ENCODE measurements at places on chromosomes 3 and 15.

DNA sequence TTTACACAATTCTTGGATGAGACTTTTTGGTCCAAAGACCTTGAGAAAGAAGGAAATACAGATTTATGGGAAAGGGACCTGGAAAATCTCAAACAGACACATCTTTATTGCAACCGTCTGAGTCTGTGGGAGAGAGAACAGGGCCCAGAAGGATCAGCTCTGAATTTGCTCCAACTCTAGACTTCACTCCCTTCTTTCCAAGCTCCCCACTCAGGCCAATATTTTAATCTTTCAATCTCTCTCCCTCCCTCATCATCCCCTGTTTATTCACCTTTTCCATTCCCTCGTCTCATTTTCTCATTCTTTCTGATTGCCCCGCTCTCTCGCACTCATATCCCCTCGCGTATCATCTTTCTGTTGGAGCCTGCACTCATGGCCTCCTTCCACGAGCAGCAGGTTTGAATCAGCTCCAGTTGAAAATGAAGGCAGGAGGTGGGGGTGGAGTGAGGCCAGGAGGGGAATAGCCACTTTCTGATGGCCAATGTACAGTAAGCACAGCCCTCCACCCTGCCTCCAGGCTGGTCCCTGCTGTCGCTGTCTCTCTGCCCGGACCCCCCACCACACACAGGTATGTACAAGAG lies 63.6 kb upstream of the BOC start:
- no peak for DNase-seq

GRCh38 chr3:51739110-51739509 lies 32.2 kb downstream of the GRM2 start:
- DNase-seq: no peak

DNA sequence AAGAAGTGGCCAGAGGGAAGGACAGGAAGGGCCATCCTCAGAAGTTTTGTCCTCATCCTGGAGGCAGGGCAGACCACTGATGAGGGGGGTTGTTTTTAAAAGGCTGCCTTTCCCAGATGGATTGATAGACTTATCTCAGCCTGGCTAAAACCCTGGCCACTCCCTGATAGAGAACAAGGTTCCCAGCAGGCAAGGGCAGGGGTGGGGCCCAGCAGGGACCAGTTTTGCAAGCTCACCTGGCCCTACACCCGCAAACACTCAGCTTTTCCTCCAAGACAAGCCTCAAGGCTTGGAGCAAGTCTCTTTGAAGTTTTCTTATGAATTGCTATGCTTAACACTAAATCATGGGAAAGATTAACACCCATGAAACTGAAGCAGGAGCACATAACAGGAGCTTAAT lies 9.1 kb downstream of the LIPC start:
- DNase-seq: no peak

DNA sequence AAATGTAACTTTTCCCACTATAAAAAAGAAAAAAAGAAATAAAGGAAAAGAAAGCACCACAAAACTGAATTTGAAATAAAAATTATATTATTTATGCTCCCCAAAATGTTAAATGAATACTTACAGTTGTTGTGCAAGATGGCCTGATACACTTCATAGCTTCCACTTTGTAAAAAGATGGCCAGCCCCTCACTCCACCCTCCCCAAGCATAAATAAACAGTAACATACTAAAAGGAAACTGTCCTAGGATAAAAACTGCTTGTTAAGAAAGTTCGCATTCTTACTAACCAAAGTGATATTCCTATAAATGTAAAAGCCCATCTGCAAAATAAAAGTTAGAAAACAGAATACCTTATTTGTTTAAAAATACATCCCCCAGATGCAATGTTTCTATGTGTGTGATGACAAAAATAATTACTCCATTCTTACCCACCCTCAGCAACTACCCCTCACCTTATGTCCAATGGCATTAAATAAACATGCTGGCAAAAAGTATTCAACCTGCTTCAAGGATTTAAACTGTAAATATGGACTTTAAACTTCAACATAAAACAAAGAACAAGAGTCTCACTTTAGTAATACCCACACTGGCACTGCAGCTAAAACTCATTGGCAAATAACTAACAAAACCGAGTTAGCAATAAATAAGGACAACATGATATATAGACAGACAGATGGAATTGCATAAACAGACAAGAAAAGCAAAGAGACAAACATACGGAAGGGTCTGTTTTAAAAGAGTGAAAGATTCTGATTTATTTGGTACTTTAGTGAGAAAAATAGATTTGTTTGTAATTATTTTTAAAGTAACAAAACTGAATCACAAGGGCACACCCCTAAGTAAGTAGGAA lies 47.7 kb downstream of the ZBTB20 start:
- no peak for DNase-seq

GRCh38 chr3:4458961-4459360 lies 8.1 kb downstream of the SUMF1 start:
- no peak for DNase-seq

DNA sequence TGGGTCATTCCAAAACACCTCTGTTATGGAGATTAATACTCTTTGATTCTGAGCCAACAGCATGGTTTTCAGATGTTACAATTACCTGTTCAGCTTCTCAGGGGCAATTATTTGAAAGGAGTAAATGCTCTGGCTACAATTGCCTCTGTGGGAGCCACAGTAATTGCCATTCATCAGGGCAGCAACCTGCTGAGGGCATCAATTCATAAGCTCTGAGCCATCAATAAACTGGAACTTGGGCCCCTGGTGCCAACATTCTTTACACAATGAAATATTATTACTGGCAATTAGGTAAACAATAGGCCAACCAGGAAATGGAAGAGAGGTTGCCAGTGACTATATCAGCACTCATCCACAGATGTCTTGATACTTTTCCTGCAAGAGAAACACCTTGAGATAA lies 660.8 kb downstream of the MECOM start:
- no peak for DNase-seq

GRCh38 chr3:180036671-180037455 lies at the start of gene PEX5L:
Gene PEX5L, minus strand, starts transcription at chr3:180036937. Its CDS starts 338 bp downstream, at chr3:180036599.
- DNase-seq: peak; percentile 27

GRCh38 chr3:23004971-23005370 lies 198.2 kb upstream of the UBE2E2 start:
- peak; percentile 67 for DNase-seq

DNA sequence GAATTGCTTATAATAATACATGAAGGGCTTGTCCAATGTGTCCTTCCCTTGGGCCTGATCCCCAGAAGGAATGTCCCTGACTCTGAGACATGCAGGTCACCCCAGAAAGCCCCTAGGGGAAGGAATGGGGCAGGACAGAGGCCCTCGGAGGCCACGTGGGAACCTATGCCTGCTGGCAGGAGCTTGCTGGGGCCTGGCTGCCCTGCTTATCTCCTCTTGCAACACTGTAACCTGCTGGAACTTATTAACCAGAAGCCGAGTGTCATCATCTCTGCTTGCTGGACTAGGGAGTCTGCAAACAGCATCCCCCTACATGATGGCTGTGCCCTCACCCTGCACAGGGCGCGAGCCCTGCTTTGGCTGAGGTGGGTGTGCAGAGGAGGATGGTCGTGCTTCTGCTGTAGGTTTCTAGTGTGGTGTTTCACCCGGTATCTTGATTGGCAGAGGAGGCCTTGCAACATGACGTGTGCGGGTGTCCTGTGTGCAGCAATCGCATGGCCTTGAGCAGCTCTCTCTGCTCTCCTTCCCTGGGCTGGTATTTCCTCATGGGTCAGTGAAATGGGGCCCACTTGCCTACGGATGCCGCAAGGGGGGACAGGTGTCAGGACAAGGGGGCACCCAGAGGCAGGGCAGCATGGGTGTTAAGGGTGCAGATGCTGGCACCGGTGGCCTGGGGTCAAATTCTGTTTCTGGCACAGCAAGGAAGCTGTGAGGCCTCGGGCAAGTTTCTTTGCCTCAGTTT lies 5.0 kb downstream of the CHST13 start:
- DNase-seq: no peak

GRCh38 chr3:130341882-130342281 lies 3.6 kb upstream of the COL6A5 start:
- DNase-seq: no peak

GRCh38 chr15:48002767-48003166 lies 118.0 kb upstream of the SLC24A5 start:
- no peak for DNase-seq

DNA sequence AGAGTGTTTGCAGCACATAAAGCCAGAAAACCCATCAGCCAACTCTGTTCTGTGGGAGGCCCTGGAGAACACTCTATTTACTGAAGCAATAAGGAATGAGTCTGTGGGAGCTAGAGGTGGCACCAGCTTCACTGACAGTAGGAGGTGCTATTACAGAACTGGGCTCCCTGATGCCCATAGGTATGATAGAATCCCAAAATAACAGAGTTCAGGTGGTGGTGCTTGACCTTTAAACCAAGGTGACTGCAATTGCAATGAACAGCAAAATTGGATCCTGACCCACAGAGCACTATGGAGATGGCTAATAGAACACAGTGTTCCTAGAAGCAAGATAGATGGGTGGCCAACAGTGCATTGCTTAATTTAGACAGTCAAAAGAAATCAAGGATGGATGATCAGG lies 95.4 kb upstream of the RNU6-1 start:
- DNase-seq: no peak

GRCh38 chr15:60255390-60255789 lies 142.4 kb downstream of the ANXA2 start:
- DNase-seq: peak; percentile 72

DNA sequence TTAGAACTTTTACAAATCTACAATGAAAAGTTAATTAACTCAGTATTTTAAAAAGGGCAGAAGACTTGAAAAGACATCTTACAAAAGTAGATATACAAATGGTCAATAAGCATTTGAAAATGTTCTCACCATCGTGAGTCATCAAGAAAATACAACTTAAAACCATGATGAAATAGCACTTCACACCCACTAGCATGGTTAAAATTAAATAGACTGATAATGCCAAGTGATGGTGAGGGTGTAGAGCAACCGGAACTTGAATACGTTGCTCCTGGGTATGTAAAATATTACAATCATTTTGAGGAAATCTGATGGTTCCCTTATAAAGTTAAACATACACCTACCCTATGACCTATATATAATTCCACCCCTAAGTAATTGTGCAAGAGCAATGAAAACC lies 319.8 kb upstream of the UMPS start:
- DNase-seq: peak; percentile 28

DNA sequence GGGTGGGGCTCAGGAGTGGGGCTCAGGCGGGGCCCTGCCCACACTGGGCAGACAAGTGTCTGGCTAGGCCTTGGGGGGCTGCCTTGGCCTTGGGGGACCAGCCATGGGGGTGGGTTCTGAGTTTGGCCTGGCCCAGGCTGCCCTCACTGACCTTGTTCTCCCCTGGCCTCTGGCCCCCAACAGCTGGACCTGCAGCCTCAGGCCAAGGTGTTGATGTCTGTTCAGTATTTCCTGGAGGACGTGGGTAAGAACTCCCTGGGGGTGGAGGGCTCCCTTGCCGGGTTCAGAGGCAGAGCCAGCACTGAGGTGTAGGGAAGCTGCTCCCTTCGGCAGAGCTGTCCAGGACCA lies 20.0 kb downstream of the PRKCD start:
- DNase-seq: no peak

GRCh38 chr3:44065311-44066094 lies 176.2 kb upstream of the TOPAZ1 start:
- DNase-seq: peak; percentile 88

DNA sequence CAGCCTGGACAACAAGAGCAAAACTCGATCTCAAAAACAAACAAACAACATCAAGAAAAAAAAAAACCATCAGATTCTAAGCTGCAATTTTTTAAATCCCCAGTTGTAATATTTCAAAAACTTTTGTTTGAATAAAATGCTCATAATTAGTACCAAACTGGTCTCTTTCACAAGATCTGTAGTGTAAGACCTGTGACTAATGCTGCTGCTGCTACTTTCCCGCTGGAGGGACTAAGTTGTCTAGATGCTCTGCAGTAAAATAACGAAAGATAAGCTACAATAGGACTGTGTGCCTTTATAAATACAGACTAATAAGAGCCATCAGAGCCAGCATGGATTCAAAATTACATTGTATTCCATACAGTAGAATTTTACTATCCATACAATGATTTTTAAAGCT lies 45.4 kb downstream of the TM4SF4 start:
- DNase-seq: no peak

DNA sequence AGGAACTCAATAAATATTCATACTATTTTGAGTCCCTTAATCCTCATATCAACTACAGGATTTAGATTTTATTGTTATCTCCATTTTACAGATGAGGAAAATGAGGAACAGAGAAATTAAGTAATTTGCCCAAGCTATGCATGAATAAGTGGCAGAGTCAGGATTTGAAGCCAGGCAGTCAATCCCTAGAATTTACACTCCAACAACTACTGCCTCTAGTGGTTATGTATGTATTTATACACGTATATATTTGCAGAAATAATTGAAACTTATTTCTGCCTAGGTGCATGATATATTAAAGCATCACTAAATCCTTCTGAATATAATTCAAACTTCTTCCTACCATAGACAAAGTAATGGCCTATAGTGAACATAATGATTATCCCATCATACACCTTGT lies 137.4 kb downstream of the SERPINI1 start:
- DNase-seq: no peak

DNA sequence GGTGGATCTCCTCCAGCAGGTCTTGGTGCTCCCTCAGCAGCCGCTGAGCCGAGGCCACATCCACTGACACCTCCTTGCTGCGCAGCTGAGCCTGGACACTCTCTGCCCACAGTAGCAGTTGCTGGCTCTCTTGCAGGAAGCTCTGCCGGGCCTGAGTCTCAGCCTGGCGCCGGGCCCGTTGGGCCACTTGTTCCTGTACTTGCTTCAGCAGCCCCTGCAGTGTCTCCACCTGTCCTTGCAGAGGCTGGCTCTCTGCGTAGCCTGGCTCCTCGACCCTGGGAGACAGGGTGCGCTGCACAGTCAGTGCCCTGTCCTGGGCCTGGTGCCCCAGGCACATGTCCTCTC lies 15.5 kb downstream of the SPTBN5 start:
- DNase-seq: no peak

- peak; percentile 9 for DNase-seq
These were observed 60.6 kb upstream of the RPL35A start for GRCh38 chr3:197889204-197889930.

DNA sequence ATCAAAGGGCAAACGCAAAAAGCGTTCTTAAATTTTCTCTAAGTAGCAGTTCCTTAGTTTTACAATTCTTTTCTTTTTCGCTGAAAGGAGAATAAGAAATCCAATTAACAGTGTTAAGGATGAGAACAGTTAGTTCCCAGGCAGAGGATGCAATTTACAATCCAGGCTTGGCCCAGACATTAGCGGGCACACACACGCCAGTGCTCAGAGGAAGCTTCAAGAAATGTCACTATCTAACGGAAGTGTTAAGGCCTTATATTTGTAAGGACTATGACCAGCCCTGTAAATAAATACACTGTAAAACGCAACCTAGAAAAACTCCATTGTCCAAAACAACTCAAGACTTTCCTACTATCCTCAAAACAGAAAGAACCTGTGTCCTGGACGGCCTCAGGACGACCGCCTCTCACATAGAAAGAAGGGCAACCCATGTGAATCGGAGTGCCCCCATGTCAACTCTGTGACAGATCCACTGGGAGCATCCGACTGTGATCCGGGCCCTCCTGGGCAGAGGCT lies 1.3 kb downstream of the ACAP2 start:
- DNase-seq: no peak

- peak; percentile 44 for DNase-seq
These were observed 122.9 kb downstream of the NSUN3 start for GRCh38 chr3:94185753-94186152.

GRCh38 chr15:65339920-65340319 lies 35.4 kb downstream of the RNU5B-1 start:
- DNase-seq: no peak
